ENCODE measurements at places on chromosomes 7 and 10.

- DNase-seq = no peak
These were observed 964.9 kb downstream of the REEP3 start for GRCh38 chr10:64486149-64486548.

DNA sequence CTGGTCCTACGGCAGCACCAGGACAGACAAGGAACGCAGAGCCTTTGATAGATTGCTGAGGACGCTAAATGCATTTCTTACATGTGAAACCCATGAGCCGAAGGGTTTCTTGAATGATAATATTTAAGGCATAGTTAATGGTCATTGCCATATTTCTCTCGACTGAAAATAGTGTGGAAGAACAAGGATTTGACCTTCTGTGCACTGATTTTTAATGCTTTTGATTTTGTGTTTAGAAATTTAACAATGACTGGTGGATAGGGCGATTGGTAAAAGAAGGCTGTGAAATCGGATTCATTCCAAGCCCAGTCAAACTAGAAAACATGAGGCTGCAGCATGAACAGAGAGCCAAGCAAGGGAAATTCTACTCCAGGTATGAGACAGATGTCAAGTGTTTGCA lies 150.8 kb downstream of the NSUN6 start:
- DNase-seq = no peak

DNA sequence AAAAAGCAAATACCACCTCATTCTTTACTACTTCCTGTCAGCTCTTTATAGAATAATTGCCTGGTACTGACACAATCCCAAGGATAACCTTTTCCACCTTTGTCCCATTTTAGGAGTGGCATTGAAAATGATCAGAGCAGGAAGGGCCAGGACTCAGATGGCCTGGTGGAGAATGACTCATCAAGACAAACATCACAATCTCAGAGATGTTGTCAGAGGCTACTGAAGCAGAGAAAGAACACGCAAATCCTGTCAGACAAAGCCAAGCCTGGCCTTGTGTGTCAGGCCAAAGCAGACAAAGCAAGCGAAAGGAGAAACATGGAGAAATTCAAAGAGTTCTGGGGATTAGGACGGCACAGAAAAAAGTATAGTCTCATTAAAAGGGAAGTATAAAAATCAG lies 40.9 kb downstream of the NSUN6 start:
- no peak for DNase-seq

DNA sequence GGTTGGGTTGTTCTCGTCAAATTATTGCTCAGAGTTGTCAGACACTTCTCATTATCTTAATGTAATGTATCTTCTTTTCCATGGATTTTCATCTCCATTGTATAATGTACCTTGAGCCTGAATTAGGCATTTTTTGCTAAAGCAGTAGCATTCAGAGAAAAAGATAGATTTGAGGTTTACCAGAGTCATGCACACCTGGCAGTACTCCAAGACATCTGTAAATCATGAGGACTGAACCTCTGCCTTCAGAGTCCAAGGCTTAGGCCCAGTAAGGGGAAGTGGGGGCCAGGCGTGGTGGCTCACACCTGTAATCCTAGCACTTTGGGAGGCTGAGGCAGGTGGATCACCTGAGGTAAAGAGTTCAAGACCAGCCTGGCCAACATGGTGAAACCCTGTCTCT lies 624.3 kb upstream of the MBL2 start:
- no peak for DNase-seq

DNA sequence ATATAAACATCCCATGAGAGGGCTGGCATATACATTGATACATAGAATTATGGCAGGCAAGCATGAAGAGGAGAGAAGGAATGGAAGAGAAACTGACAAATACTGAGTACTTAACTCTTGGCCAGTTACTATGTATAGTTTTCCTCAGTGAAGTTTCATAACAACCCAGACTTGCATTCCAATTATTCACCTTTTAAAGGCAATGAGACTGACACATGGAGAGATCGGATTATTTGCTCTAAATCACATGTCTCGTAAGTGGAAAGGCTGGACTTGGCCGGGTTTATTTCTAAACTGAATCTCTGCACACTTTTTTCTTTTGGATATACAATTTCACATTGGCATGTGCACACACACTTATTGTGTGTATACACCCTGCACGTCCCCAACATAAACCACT lies 548.3 kb downstream of the PHTF2 start:
- no peak for DNase-seq

DNA sequence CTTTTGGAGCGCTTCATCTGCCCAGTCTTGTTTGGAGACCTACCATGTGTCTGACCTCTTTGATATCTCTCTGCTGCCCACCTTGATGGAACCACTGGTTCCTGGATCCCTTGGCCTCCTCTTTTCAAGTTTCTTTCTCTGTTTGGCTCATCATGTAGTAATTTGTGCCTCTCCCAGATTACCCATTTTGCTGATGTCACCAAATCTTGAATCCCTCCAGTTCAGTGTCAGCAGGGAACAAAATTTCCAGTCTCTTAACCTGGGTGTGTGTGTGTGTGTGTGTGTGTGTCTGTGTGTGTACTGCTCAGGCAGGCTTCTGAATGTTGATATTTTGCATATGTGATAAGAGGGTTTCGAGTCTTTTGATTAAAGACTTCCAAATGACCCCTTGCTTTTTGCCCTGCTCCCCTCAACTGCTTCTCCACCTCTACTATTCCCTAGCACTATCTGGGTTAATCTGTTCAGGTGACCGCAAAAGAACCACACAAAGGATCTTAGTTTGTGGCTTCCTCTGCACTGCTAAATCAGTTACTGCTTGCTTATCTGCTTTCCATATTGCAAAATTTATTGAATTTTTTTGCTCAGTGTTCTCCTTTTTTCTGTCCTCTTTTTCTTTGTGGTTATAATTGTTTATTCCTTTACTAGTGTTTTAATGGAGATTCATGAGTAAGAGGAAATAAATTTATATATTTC lies 25.7 kb downstream of the MYO3A start:
- no peak for DNase-seq

DNA sequence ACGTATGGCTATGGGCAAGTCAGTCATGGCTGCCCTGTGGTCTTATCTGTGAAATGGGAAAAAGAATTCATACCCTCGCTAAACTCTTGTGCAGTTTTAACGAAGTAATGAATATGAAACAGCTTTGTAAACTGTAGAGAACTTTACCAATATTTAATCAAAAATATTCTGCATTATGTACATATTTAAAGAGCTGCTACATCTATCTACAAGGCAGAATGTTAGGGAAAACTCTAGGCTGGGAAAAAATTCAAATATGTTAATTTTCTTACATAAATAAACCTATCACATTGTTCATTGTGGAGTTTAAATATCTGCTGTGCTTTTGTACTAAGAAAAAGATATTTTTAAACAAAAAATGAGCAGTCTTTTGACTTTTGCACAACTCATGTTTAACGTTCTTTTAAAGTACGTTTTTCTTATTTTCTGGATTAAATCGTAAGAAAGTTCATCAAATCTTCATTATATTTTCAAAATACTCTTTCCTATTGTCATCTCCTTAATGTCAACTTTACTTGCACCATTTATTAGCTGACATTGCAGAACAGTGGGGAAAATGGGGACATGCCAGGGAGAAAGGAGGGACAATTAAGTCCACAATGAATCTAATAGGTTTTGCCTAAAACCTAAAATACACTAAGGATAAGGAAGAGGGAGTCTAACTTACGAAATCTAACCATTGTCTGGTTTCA lies 57.5 kb downstream of the ICA1 start:
- DNase-seq = no peak

GRCh38 chr7:77409739-77410547 lies 6.2 kb downstream of the GSAP start:
- no peak for DNase-seq

Data from CD4-positive, alpha-beta T cell treated with Interleukin-17A for 4 hours (primary cell).